LNCaP clone FGC (cell line): ENCODE measurements at places on chromosomes 7 and 10.

GRCh38 chr10:58661336-58661735, 148.7 kb downstream of the BICC1 start:
- DNase-seq: no peak

DNA sequence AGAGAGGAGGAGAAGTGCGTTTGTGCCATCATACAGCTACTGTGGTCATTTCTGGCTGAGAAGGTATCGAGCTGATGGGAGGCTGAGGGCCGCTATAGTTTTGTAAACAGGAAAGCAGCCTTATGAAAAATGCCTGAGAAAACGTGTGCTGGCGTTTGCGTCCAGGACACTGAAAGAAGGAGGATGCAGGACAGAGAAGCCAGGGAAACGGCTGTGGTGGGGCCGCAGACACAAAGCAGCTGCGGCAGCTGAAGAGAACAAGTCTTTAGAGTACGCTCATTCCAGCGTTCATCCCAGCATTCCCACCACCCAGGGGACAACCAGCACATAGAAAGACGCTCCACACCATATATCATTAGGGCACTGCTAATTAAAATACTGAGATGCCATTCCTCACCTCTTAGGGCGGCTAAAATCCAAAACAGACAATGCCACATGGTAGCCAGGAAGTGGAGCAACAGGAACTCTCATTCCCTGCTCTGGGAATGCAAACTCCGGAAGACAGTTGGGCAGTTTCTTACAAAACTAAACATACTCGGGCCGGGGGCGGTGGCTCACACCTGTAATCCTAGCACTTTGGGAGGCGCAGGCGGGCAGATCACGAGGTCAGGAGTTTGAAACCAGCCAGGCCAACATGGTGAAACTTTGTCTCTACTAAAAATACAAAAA, 18.4 kb downstream of the GNA12 start:
- DNase-seq: no peak

GRCh38 chr10:20936396-20936795, 39.3 kb upstream of the NEBL start:
- peak; percentile 30 for DNase-seq

- no peak for DNase-seq
Measured at GRCh38 chr10:102610441-102610887, 33.8 kb upstream of the TRIM8 start.

GRCh38 chr10:31605861-31606525, 287.0 kb downstream of the ZEB1 start:
- DNase-seq: peak; percentile 11

GRCh38 chr7:18082169-18082568, 54.5 kb upstream of the PRPS1L1 start:
- DNase-seq: no peak

GRCh38 chr7:133863362-133864061, 263.6 kb upstream of the LRGUK start:
- DNase-seq: peak; percentile 48

DNA sequence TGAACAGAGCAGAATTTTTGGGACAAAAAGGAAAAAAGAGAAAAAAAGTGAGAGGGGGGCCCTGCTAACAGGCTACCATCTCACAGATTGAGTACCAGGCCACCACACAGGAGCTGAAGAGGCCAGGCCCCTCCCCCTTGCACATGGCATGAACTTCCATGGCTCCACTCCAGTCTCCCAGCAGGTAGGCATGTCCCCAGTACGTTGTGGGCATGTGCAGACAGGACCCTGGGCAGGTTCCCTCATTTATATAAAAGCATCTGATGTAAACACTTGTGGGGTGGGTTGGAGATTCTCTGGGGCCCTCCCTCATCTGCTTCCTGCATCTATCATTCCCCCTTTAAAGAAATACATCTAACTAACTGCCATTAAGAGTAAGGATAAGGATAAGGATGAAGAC, 45.0 kb upstream of the AKR1C1 start:
- DNase-seq: no peak

DNA sequence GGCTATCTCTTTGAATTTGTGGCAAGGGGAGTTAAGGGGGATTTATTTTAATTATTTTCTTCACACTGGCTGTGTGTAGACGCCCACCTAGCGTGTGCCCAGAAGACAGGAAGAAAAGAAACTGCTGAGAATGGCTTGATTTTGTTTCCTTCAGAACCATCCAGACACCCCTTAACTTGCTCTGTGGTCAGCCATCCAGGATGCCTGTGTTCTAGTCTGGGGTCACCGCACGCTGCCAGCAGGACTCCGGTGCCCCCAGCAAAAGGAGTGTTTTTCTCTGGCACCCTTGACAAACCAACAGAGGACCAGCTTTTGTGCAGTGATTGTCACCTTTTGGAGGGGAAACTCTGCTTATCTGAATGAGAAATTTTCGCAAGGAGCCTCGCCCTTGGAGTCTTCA, 5.3 kb downstream of the DDC start:
- no peak for DNase-seq

GRCh38 chr7:56083150-56083785, 9.5 kb downstream of the PHKG1 start:
- DNase-seq: no peak

- no peak for DNase-seq
Measured at GRCh38 chr10:124048371-124049290, 44.8 kb downstream of the CHST15 start.

DNA sequence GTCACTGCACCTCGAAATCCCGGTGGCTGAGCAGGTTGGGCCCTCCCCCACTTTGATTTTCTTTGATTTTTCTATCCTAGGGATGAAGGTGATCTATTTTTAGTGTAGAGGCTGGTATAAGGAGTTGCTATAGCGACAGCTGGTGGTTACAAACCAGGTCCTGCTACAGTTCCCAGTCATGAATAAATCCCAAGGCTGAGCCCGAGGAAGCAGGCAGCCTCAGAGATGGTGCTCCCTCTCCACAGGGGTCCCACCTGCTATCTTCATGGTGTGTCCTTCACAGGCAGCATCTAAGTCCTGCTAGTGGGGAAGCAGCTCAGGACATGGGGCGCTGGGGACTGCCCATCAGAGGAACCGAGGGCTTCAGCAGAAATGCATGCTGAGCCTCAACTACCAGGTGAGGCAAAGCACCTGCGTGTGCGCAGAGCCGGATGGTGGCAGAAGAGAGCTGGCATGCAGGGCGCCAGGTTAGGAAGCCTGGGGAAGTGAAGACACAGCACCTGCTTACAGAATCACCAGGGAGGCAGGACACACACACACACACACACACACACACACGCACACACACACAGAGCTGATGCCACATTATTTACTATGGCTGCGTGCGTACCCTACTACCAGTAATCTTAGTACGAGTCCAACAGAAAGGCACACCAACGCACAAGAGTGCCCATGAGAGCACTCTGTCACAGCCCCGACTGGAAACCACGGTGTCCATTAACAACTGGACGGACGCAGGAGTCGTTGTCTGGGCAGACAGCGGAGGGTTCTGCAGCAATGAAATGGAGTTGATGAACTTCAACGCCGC, 150.9 kb downstream of the PRKAG2 start:
- no peak for DNase-seq
